ENCODE measurements at places on chromosomes 2 and 18. TPM values are rescaled to one million over a fixed set of nuclear protein-coding genes. Genes with fewer than 3 reads are reported as not detected.

DNA sequence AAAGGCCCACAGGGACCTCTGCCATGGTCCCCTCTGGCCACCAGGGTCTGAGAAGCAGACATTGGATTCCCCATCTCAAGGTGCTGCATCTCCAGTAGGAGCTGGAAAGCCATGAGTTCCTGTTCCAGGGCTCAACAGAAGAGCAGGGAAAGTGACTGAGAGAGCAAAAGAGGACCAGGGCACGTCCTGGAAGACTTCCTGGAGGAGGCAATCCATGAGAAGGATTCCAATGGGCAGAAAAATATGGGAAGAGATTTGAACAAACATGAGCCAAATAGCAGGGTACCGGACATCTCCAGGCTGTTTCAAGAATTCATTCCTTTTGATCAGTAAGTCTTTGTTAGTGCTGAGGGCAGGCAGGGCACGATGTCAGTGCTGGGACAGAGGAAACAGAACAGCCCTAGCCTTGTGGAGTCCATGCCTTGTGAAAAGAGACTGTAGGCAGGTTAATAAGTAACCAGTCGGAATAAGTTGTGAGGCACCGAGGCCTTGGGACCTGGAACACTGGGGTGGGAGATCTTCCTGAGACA, 72.8 kb upstream of the TWIST2 start:
- DNase-seq = no peak

TSPYL6 gene
- 0.06 TPM for total RNA-seq

DNA sequence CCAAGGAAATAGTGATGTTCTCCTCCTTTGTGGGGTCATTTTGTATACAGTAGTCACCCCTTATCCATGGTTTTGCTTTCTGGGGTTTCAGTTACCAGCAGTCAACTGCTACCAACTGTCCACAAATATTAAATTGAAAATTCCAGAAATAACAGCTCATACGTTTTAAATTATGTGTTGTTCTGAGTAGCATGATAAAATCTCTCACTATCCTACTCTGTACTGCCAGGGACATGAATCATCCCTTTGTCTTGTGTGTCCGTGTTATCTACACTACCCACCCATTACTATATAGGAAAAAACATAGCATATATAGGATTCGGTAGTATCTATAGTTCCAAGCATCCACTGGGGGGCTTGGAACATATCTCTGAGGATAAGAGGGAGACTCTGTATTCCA, 120.9 kb upstream of the DCC start:
- no peak for DNase-seq

- DNase-seq = no peak
These were observed 38.5 kb downstream of the SMARCAL1 start for GRCh38 chr2:216450784-216451183.

- no peak for DNase-seq
These were observed 172.9 kb downstream of the SLC8A1 start for GRCh38 chr2:40279001-40279400.

- DNase-seq = no peak
These were observed 16.6 kb downstream of the EPHA4 start for GRCh38 chr2:221555494-221555846.

DNA sequence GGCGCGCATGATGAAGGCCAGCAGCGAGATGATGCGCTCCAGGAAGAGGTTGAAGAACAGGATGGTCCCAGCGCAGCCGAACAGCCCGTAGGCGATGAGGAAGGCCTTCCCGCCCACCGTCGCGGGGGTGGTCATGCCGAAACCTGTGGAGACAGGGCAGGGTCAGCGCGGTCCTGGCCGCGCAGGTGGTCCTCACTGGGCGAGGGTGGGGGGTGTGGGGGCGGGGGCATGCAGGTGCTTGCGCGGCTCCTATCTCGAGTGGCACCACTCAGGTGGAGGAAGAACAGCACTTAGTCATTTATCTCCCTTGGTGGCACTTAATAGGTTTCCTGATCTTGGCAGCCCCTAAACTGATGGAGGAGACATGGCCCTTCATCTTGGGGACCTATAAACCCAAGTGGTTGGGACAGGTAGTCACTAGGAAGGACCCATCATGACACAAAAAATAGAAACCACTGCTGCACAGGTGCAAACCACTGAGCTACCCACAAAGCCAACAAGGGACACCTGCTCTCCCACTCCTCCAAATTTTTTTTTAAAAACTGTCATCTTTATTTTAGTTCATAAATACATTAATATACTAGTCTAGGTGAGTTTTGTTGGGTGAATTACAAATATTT, 118.8 kb downstream of the MSH2 start:
- no peak for DNase-seq

DNA sequence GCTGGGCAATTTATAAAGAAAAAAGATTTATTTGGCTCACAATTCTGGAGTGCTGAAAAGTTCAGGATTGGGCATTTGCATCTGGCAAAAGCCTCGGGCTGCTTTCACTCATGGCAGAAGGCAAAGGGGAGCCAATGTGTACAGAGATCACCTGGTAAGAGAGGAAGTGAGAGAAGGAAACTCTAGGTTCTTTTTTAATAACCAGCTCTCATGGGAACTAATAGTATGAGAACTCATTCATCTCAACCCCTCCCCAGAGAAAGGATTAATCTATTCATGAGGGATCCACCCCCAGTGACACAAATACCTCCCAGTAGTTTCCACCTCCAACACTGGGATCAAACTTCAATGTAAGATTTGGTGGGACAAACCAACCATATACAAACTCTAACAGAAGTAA, 129.0 kb downstream of the EVA1A start:
- DNase-seq = no peak

TANC1 gene
- 80.0 TPM for total RNA-seq

WIPF1 gene
- total RNA-seq = 35.2 TPM

DNA sequence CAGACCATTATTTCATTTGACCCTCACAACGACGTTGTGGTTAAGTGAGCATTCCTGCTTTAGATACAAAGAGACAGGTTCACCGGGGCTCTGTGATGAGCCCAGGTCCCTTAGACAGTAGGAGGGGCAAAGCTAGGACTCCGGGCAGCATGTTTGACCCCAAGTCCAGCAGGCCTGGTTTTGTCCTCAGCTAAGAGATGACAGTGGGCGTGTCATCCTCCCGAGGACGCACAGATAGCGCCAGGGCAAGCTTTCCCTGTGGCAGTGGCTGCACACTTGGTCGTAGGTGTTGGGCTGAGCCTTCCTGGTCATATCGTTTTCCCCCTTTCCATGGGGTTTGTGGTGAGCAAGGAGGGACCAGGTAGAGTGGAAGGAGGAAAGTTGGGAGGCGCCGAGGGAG, 76.3 kb downstream of the MTCL1 start:
- no peak for DNase-seq

- no peak for DNase-seq
These were observed 32.1 kb downstream of the CRACDL start for GRCh38 chr2:98903767-98904485.

GRCh38 chr2:227822416-227823003, 8.9 kb downstream of the CCL20 start:
- DNase-seq = no peak

LYPD6B gene
- 1.3 TPM for total RNA-seq

MYOM1 gene
- 0.15 TPM for total RNA-seq

TUBB8B gene
- not detected for total RNA-seq

DNA sequence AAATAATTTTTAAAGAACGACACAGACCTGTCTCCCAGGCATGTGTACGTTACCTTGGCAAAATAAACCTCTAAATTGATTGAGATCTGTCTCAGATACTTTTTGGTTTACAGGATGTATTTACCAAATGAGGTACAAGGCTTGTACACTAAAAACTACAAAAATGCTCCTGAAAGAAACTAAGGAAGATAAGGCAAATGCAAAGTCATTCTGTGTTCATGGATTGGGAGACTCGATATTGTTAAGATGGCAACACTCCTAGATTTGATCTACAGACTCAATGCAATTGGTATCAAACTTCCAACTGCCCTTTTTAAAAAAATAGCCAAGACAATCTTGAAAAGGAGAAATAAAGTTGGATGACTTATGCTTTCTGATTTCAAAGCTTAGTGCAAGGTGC, 11.5 kb upstream of the KCNE4 start:
- DNase-seq = no peak

TNP1 gene
- not detected for total RNA-seq

DNA sequence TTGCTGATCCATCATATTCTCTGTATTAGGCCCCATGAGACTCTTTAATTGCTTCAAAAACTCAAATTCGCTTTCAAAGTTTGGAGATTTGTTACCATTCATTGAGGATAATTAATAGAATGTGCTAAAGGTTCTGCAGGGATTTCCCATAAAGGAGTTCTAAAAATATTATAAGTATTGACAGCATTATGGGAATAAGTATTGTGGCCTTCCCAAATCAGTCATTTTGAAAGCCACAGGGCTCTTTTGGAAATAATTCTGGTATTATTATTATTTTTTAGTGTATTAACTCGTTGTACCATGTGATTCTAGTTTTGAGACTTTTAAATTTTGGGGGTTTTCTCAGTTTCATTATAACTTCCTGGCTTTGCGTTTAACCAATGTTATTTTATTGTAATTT, 37.1 kb downstream of the LCLAT1 start:
- no peak for DNase-seq

DNA sequence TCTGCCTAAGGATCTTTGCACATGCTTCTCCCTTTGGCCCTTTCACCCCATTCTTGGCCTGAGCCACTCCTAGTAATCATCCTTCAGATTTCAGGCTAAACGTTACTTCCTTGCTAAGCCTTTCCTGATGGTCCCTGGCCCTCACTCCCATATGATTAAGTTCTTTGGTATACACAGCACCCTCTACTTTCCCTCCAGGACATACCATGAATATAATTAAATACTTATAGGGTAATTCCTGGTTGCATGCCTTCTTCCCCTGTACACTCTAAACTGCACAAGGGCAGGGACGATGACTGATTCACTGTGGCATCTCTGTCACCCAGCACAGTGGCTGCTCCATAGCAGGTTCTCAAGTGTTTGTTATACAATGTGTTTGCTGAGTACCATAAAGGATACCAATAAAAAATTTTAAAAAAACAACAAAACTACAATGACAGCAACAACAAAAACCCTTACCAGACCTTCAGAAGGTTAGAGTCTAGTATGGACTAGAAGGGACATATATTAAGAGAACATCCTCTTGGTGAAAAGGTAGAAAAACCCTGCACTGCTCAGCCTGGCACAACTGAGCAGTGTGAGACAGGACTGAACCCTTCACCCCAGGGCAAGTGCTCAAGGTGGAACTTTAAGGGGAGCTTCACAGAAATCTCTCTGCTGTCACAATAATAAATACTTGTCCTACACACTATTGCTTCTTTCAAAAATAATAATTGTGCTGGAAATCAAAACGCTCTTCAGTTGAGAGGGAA, 76.2 kb downstream of the AAK1 start:
- no peak for DNase-seq

DNA sequence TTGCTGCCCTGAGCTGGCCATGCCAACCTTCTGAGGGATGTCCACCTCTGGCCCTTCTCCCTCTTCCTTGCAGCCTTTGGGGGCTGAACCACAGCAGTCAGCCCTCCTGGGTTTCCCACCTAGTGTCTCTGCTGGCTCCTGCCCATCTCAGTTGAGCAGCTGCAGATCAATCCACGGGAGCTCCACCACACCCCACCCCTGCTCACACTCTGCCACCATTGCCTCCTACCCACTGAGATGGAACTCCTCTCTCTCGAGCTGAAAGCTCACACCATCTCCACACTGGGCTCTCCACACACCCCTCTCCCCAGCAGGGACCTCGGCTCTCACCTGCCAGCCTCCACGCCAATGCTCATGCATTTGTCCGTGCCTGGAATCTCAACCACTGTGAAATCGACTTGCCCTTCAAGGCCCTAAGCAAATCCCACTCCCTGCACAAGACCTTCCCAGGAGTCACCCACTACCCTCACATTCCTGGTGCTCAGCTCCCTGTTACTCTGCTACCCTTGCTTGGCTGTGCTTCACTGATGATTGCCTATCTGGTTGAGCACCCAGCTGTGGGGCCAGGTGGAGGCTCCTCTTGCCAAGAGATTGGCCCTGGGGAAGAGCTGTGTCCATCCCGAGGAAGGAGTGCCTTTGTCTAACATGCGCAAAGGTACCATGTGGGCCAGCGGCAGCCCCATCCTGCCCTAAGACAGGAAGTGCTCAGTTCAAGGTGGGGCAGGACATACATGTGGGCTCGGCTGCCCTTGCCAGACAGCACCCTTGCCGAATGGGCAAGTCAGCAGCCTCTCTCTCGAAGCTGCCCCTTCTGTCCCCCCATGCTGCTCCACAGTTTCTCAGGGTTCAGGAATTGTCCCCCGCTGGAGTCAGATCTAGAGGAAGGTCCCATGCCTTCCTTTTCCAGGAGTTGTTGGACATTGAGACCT, 208.7 kb downstream of the CYP26B1 start:
- no peak for DNase-seq

- no peak for DNase-seq
These were observed 25.4 kb downstream of the GREB1L start for GRCh38 chr18:21267400-21267799.

RNF25 gene
- total RNA-seq = 24.0 TPM

DNA sequence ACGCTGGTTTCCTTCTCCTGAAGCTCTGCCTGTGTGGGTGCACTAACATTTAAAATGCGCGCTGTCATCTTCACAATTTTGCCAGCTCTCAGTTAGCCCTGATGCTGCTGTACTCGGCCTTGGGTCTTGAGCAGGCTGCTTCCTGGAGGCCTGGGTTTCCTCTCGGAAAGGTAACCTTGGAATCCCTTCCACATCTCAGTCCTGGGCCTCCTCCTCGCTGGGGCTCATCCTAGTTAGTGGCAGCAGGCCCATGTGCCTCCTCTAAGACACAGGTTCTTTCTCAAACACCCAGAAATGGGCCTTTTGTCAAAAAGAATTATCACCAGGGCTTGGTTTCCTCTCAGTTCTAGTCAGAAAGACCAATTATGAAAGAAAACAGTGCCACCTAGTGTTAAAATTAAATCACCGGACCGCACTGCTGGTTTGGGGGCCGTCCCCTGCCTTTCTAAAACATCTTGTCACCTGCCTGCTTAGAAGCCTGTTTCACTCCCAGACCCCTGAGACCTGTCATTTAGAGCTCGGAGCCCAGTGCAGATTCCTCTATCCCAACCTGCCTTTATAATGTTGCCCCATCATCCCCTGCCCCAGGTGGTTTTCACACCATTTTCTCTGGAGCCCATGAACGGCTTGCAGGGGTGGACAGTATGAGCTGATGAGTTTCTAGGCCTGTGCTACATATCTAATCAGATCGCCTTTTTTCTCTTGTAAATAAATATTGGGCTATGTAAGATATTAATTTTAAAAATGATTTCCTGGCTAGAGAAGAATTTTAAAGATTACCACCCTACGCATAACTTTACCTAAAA, 42.4 kb downstream of the HK2 start:
- DNase-seq = no peak

RESP18 gene
- not detected for total RNA-seq

DNA sequence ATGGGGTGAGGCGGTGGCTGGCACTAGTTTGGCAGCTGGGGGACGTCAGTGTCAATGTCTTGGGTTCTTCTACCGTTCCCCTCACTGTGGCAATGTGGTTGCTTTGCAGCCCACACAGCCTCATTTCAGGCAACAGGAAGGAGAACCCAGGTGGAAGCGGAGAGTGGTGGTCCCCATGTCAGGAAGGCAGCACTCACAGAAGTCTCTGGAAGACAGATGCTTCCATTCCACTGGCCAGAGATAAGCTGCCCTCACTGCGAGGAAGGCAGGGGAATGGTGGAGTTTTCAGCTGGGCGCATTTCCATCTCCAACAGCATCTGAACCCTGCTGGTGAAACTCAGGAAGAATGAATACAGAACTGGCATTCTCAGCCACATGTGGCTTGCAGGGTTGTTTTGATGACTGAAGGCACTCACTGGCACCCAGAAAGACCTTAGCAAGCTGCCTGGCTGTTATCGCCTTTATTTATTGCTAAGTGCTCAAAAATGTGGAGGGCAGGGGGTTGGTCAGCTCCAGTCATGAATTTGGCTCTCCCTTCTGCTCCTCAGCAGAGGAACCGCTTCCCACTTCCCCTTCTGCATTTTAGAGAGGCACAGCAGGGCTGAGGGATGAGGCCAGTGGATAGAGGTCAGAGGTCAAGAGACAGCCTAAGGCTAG, 19.4 kb downstream of the KCNIP3 start:
- no peak for DNase-seq
